ENCODE measurements at places on chromosomes 12 and 14. TPM values are rescaled to one million over a fixed set of nuclear protein-coding genes. Genes with fewer than 3 reads are reported as not detected.

The NOVA1 gene
- 4.2 TPM for total RNA-seq

The ETNK1 gene
- 26.3 TPM for total RNA-seq

The DNAI7 gene
- total RNA-seq = 0.16 TPM

The LAG3 gene
- total RNA-seq = 0.90 TPM

The MYH6 gene
- total RNA-seq = 0.11 TPM

The LRFN5 gene
- not detected for total RNA-seq

The LRRC43 gene
- 0.14 TPM for total RNA-seq

The SYCP3 gene
- 0.08 TPM for total RNA-seq

The IAPP gene
- not detected for total RNA-seq

The TUBA1A gene
- 217 TPM for total RNA-seq

The KRT85 gene
- total RNA-seq = not detected

The ENDOU gene
- not detected for total RNA-seq

The TAS2R42 gene
- total RNA-seq = not detected

The PTGER2 gene
- total RNA-seq = 4.2 TPM

The MFAP5 gene
- 0.37 TPM for total RNA-seq

The BICD1 gene
- total RNA-seq = 14.6 TPM

The SOX5 gene
- not detected for total RNA-seq

The KERA gene
- total RNA-seq = not detected

The WBP11 gene
- 50.6 TPM for total RNA-seq

The GALNT16 gene
- 3.3 TPM for total RNA-seq

The OR6C68 gene
- not detected for total RNA-seq

The OR4K14 gene
- not detected for total RNA-seq

The EPYC gene
- not detected for total RNA-seq

The MYL6 gene
- total RNA-seq = 2,154 TPM

The TSHR gene
- not detected for total RNA-seq

The PLBD1 gene
- 4.8 TPM for total RNA-seq

The KRT6C gene
- total RNA-seq = not detected

The CLEC2A gene
- not detected for total RNA-seq

The CDCA3 gene
- 77.6 TPM for total RNA-seq

The ADCY6 gene
- total RNA-seq = 12.2 TPM

The OSGEP gene
- total RNA-seq = 24.1 TPM

The OR4K5 gene
- not detected for total RNA-seq

The ACSM4 gene
- not detected for total RNA-seq

The LRRC10 gene
- not detected for total RNA-seq

The ADAM20 gene
- total RNA-seq = 0.02 TPM

The PLEKHG7 gene
- not detected for total RNA-seq

The TBC1D30 gene
- total RNA-seq = 1.5 TPM

The KRT82 gene
- not detected for total RNA-seq

The ADAMTS20 gene
- total RNA-seq = not detected

The P2RX7 gene
- total RNA-seq = not detected

The PTPRO gene
- 0.09 TPM for total RNA-seq
